Activated naive CD8-positive, alpha-beta T cell treated with anti-CD3 and anti-CD28 coated beads, Interleukin-2, amount 50 U/mL, for 16 hours (primary cell): ENCODE measurements at places on chromosomes 12 and 14.

GRCh38 chr12:68638171-68638570 is 27.5 kb downstream of the RAP1B start:
- no peak for DNase-seq

DNA sequence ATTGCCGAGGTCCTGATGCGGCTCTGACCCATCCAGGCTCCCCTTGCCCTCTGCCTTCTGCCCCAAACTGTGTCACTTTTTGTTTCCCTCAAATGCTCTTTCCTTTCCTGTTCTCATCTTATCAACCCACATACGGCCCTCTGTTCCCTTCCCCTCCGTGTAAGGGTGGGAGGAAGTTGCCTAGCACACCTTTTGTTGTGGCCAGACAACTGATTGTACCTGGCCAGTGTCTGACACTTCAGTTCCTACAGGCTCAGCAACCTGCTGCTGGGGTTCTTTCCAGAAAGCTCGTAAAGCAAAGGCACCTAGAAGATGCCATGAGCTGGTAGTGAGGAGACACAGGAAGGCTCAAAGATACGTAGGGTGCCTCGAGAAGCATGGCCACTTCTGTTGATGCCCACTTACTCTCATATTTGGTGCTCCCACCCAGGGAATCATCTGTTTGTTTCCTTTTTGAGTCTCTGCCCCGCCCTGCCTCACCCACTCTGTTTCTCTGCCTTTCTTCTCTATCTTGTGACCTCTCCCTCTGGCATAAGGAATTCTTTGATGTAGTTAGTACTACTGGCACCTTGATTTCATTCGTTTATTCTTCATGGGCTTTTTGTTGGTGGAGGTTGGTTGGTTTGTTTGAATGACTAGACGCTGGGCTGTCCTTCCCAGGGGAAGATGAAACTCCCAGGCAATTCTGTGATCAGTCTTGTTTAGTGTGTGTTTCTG is 152.4 kb upstream of the FKBP4 start:
- DNase-seq = no peak

GRCh38 chr14:102283631-102284129 is 21.3 kb downstream of the MOK start:
- DNase-seq = no peak

GRCh38 chr12:62290846-62291245 is 30.6 kb downstream of the USP15 start:
- DNase-seq = no peak

- DNase-seq = no peak
Measured at GRCh38 chr12:115075552-115076170, 391.7 kb upstream of the TBX3 start.

GRCh38 chr14:52076334-52076733 is 7.5 kb upstream of the NID2 start:
- DNase-seq = no peak

DNA sequence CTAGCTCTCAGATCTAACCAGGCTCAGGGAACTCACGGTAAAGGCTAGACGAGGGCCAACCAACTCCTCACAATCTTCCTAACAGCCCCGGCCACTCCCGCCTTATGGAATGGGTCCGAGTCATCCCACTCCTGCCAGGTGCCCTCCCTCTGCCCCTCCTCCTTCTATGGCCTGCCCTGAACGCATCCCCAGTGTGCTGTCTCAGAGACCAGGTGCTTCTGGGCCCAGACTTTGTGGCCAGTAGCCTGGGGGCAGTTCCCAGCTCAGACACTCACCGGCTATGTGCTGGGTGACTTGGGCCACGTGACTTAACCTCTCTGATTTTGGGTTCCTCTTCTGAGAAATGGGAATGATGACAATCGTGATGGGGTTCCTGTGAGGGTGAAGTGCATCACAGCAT is 22.5 kb downstream of the PAPLN start:
- DNase-seq = no peak
